ENCODE measurements at places on chromosomes 5 and 9.

DNA sequence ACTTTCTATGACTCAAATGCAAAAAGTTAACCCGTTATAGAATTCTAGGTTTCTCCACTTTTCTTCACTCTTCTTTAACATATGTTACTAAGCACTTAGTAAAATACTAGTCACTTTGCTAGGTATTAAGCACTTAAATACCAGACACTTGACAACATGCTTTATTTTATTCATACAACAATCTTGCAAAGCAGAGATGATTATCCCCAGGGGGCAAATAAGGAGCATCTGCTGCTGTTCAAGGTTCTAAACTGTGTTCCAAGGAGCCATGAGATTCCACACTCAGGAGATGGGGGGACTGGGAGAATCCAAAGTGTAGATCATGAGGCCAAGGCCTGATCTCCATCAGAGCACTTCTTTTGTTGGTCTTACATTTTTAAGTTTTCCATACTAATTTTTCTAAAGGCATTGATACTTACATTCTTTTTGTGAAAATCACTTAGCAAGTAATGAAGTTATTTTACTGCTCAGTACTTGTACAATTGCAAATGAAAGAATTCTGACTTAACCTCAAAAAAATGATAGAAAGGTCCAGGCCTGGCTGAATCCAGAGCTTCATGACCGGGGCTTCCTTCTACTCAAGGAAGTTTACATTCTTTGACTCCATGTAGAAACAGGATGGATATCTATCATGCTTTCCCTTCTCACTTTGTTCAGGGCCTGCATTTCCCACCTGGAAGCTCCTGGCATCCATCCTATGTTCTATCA, 504.4 kb upstream of the WWC1 start:
- no peak for DNase-seq

GRCh38 chr5:172452398-172453205, 1.7 kb downstream of the SH3PXD2B start:
- no peak for DNase-seq

- DNase-seq = no peak
Observed at GRCh38 chr5:73682176-73682575, 56.2 kb downstream of the ARHGEF28 start.

DNA sequence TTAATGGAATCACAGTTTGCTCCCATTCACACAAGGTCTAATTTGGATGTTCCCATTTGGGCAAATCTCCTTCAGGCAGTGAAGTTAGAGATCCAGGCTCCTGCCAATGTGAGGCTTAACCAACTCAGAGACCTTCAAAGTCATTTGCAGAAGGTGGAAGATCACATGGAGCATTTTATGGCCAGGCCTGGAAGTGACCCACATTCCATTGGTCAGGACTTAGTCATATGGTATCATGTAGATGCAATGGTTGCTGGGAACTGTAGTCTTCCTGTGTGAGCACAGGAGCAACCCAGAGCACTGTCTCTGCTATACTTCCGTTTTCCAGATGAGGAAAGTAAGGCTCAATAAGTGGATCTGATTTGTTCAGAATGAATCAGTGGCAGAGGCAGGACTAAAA, 292.7 kb upstream of the SMARCA2 start:
- peak; percentile 46 for DNase-seq
